ENCODE measurements at places on chromosomes 6 and 20.

DNA sequence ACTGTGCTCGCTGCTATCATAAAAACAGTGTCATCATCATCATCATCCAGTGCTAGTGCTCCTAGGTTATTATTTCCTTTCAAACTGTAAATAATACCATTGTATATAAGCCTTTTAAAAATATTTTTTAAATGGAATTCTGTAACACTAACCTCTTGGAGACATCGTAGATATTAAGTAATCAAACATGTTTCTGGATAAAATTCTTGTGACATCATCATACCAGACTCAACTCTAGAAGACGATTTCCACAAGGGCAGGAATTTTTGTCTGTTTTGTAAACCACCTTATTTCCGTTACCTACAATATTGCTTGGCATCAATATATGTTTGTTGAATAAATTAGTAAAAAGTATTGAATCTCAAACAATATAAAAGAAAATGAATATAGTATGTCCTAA lies 40.4 kb downstream of the EPB41L2 start:
- DNase-seq, result no peak

GRCh38 chr6:56370127-56370540 lies 122.8 kb upstream of the COL21A1 start:
- DNase-seq, result peak; percentile 72

- DNase-seq, result peak; percentile 58
These were observed 254.4 kb upstream of the PMEPA1 start for GRCh38 chr20:57964011-57964862.

- DNase-seq, result no peak
These were observed 553.7 kb downstream of the CD83 start for GRCh38 chr6:14671261-14671681.

DNA sequence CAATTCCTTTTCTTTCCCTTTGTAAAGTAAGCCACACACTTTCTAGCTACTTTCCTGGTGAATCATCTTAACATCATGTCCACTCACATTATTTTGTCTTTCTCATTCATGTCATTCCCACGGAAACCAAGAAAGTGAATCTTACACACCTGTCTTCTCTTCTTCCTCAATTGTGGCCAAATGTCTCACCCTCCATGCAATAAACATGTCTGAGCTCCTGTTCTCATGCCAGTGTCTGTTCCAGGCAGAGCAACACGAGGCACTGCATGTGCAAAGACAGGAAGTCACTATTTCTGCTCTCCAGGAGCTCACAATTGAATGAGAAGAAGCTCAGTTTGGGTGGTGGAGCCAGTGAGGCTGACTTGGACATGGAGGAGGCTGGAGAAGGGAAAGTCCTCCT lies 29.0 kb upstream of the TMEM244 start:
- DNase-seq, result no peak

GRCh38 chr6:28225056-28225834 lies at the start of gene ZSCAN9:
Gene ZSCAN9, plus strand, starts transcription at chr6:28225275. Its CDS starts 1,810 bp downstream, at chr6:28227085.
- peak; percentile 87 for DNase-seq

- DNase-seq, result no peak
These were observed 25.1 kb downstream of the NEDD9 start for GRCh38 chr6:11207199-11207968.

GRCh38 chr20:48180024-48180423 lies 394.7 kb upstream of the SULF2 start:
- DNase-seq, result no peak

GRCh38 chr6:111485342-111485741 lies 2.3 kb upstream of the REV3L start:
- DNase-seq, result no peak
